ENCODE measurements at places on chromosomes 3 and 15.

DNA sequence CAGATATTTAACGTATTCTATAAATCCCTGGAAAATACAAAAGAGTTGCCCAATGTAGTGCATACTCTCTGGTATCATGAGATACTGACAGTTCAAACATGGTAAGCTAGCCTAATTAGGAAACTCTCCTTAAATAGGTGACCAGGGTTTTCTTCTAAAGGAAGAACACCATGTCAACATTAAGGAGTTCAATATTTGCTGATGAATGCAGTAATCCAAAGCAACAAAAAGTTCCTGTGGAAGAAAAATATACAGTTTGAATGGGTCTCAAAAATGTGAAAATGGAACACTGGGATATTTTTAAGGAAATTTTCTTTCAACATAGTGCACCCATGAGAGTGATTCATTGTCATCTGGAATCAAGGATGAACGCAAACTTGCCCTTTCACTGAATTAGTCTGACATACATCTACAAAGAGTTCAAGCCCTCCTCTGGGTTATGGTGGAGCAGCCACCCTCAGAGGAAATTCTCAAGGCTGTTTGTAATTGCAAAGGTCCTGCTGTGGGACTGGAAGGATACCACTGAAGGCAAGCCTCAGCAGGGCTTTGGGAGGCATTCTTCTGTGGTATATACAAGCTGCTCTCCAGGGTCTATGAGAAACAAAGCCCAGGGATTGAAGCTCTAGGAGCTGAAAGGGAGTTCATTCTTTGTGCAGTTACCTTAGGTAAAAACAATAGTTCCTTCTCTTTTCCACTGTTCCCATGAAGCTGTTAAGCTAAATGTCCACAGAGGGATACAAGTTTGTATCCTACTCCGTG lies 700.3 kb downstream of the TUSC7 start:
- no peak overlapping the region for H3K27ac ChIP-seq
- no peaks in the 10 kb centered on the region for H3K36me3 ChIP-seq
- H3K27me3 ChIP-seq, result no peaks in the 10 kb centered on the region
- H3K4me1 ChIP-seq, result no peaks in the 10 kb centered on the region

DNA sequence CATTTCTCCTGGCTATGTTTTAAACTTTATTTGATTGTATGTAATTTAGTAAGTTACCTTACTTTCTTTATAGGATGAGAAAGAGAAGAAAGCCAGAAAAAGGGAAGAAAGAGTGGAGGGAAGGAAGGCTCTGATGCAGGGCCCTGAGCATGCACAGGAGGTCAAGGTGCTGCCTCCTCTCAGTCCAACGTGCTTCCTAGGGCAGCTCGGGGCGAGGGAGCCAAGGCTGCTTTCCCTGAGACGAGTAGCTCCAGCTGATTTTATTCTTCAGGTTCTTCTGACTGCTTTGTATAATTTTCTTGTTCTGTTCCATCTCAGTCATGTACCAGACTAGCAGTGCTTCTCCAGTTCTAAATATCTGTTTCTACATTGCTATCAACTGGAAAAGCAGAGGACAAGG lies 3.4 kb downstream of the CORO2B start:
- no peak for DNase-seq
- H3K4me3 ChIP-seq, result no peak overlapping the region
- peaks cover 6% of the 10 kb centered on the region for H3K27me3 ChIP-seq
- H3K4me1 ChIP-seq, result peaks cover 65% of the 10 kb centered on the region

- no peak overlapping the region for H3K27ac ChIP-seq
- H3K36me3 ChIP-seq, result no peaks in the 10 kb centered on the region
- no peaks in the 10 kb centered on the region for H3K4me1 ChIP-seq
- H3K4me3 ChIP-seq, result no peak overlapping the region
- H3K27me3 ChIP-seq, result peaks cover 40% of the 10 kb centered on the region
- DNase-seq, result no peak
Measured at GRCh38 chr15:60612400-60613048, 133.6 kb upstream of the ICE2 start.

DNA sequence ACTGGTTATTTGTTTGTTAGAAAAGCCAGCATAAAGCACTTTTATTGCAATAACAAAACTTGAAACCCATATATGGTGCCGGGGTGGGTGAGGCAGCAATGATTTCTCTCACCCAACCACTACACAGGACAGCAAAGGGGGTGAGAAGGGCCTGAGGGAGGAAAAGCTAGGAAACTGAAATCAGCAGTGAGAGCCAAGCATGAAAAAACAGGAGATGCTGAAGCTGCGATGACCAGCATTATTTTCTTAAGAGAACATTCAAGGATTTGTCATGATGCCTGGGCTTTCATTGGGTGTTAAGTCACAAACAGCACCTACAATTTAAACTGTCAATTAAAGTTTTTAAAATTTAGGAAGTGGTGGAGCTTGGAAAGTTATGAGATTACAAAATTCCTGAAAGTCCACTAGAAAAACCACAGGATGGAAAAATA lies 11.9 kb upstream of the TM4SF4 start:
- no peak for DNase-seq
- H3K36me3 ChIP-seq, result no peaks in the 10 kb centered on the region
- no peaks in the 10 kb centered on the region for H3K4me1 ChIP-seq
- H3K27me3 ChIP-seq, result no peaks in the 10 kb centered on the region
- no peak overlapping the region for H3K27ac ChIP-seq

DNA sequence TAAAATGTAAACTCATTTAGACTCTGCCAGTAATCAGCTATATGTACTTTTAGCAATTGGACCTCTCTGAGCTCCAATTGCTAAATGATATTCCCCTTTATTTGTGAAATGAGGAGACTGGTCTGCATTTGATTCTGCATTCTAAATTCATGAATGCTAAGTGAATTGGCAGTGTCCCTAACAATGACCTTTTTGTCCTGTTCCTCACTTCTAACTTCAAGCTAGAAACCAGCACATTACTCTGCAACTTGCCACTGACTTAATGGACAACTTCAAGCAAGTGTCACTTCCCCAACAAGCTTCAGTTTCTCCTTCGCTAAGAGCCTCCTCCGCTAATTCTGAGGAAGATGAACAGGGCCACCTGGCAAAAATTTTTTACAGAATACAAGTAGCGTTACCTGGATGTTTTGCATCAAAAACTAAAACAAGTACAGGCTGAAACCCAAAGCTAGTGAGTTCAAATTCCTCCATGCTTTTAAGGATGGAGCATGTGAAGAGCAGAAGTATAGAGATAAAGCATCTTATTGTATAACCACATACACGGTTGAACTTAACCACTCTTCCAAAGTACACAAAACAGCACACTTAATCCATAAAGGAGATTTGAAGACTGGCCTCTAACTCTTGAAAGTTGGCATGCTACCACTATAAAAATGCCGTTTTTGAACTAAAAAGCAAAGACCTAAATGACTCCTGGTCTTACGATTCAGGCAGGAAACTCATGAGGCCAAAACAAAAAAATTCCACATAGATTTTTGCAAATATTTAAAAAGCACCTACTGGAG lies 207.6 kb downstream of the MAGI1 start:
- H3K27me3 ChIP-seq, result peaks cover 2% of the 10 kb centered on the region
- H3K27ac ChIP-seq, result no peak overlapping the region
- no peaks in the 10 kb centered on the region for H3K36me3 ChIP-seq
- DNase-seq, result no peak
- no peaks in the 10 kb centered on the region for H3K4me1 ChIP-seq

DNA sequence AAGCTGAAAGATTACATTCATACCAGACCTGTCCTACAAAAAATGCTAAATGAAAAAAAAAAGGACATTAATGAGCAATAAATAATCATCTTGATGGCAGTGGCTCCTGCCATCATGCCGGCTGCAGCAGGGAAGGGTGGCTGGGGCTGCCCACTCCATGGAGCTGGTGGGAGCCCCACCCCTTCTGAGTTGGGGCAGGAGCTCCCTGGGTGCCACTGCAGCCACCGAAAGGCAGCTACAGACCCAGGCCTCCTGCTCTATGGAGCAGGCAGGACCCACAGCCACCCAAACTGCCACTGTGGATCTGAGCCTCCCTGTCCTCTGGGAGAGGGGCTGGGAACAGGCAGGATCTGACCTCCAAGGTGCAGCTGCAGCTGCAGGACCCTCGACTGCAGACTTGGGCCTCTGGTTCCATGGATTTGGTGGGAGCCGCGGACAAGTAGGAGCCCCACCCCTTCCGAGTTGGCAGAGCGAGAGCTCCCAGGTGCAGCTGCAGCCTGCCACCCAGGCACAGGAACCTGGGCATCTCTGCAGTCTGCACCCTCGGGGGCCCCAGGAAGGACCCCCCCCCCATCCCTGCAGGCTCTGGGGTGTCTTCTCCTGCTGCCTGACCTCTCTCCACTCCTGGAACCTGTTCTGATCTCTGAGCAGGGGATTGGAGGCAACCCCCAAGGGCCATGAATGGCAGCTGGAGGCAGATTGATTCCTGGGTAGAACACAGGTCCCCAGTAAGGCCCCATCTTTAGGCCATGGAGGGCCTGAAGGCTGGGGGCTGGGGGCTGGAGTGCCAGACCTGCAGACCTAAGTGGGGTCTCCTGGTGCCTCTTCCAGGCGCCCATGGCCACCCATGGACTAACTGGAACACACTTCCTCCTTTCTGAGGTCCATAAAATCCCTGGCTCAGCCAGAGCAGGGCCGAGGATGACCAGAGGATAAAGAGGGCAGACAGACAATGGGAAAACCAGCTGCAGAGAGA lies 70.4 kb upstream of the TTC14 start:
- DNase-seq, result no peak
- H3K4me1 ChIP-seq, result no peaks in the 10 kb centered on the region
- no peak overlapping the region for H3K27ac ChIP-seq
- H3K36me3 ChIP-seq, result no peaks in the 10 kb centered on the region
- H3K4me3 ChIP-seq, result no peak overlapping the region

DNA sequence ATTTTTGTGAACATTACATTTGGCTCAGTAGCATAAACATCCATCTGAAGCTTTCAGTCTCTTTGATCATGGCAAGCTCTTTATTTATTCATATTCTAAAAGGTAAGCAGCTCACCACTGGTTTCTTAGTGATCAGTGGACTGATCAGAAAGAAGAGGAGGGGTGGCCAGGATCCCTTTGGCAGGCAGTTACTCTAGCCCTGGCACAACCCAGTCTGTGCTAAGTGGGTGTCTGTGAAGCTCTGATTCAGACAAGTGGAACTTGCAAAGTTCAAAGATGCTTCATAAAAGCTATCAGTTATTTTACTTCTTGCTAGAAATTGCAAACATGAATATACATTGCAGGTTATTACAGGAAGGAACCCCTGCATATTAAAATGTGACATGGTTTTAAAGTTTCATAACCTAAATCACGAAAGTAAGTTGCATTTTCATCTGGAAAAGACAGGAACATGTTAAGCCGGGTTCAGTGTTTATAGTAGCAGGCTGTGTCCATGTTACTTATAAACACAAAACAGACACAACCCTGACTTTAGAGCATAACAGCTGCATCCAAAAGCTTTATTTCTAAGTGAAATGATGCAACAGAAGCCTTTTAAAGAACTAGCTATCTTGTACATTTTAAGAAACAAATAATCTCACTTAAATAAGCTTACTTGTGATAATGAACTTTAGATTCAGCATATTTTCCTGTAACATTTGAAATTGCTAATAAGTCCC lies 785.3 kb downstream of the MCTP2 start:
- DNase-seq, result no peak
- H3K4me1 ChIP-seq, result no peaks in the 10 kb centered on the region
- no peaks in the 10 kb centered on the region for H3K27me3 ChIP-seq
- no peaks in the 10 kb centered on the region for H3K36me3 ChIP-seq
- H3K4me3 ChIP-seq, result no peak overlapping the region
- no peak overlapping the region for H3K27ac ChIP-seq

- H3K27ac ChIP-seq, result no peak overlapping the region
- peaks cover 21% of the 10 kb centered on the region for H3K4me1 ChIP-seq
- H3K4me3 ChIP-seq, result no peak overlapping the region
- DNase-seq, result no peak
Measured at GRCh38 chr15:76153241-76154197, 93.7 kb downstream of the TMEM266 start.

DNA sequence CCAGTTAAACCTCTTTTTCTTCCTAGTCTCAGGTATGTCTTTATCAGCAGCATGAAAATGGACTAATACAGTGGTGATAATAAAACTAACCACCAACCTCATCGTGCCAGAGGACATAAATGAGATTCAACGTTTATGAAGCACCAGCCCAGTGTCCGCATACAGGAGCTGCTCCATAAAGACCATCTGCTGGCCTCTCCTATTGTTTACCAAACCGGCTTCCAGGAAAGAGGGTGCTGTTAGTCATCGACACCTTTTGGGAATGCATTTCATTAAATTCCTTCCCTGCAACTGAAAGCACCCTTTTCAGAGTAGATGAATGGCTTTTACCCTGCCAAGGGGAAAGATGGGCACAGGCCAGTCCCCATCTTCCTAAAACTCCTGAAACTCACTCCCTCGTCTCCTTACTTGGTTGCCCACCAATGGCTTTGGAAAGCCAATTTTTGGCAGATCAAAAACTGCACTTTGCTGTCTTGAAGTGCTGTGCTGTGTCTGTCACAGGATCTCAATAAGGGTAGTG lies 122.1 kb downstream of the AQP9 start:
- no peaks in the 10 kb centered on the region for H3K4me1 ChIP-seq
- no peak for DNase-seq
- no peak overlapping the region for H3K27ac ChIP-seq

GRCh38 chr3:45753095-45753494 lies 43.2 kb downstream of the SLC6A20 start:
- H3K4me1 ChIP-seq, result peaks cover 6% of the 10 kb centered on the region
- H3K27me3 ChIP-seq, result no peaks in the 10 kb centered on the region
- no peak overlapping the region for H3K4me3 ChIP-seq
- H3K36me3 ChIP-seq, result peaks cover 35% of the 10 kb centered on the region
- no peak overlapping the region for H3K27ac ChIP-seq

- peaks cover 55% of the 10 kb centered on the region for H3K27me3 ChIP-seq
- DNase-seq, result no peak
- H3K36me3 ChIP-seq, result no peaks in the 10 kb centered on the region
- H3K4me3 ChIP-seq, result no peak overlapping the region
- H3K4me1 ChIP-seq, result peaks cover 2% of the 10 kb centered on the region
Measured at GRCh38 chr15:69593981-69594966, 141.7 kb downstream of the RPLP1 start.

- H3K4me3 ChIP-seq, result no peak overlapping the region
- H3K27ac ChIP-seq, result no peak overlapping the region
- DNase-seq, result no peak
- H3K27me3 ChIP-seq, result peaks cover 4% of the 10 kb centered on the region
Measured at GRCh38 chr15:71364117-71364584, 248.9 kb downstream of the THSD4 start.

- no peaks in the 10 kb centered on the region for H3K36me3 ChIP-seq
- H3K27me3 ChIP-seq, result no peaks in the 10 kb centered on the region
- DNase-seq, result no peak
- no peak overlapping the region for H3K27ac ChIP-seq
- H3K4me1 ChIP-seq, result peaks cover 19% of the 10 kb centered on the region
- no peak overlapping the region for H3K4me3 ChIP-seq
Measured at GRCh38 chr3:114214542-114215341, 22.6 kb downstream of the ZNF80 start.

DNA sequence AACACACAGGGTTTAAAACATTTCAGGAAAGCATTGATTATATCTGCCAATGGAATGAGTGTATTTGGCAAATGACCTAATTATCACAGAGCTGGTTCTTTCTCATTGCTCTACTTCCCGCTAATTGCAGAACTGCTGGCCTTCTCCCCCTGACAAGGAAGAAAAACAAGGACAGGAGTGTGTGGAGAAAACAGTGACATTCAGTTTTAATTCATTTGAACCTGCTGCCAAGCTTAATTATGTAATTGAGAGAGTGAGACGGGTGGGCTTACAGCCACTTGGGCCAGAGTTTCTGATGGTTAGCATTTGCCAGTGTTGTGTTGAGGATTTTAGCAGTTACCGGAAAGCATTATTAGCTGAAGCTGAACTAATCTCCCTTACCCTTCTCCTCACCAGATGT lies 301.4 kb downstream of the RBMS3 start:
- no peaks in the 10 kb centered on the region for H3K4me1 ChIP-seq
- no peaks in the 10 kb centered on the region for H3K36me3 ChIP-seq
- DNase-seq, result no peak
- no peak overlapping the region for H3K27ac ChIP-seq

Measured in stimulated activated naive B cell treated with anti-CD40 and anti-IgM and Interleukin-4, amounts not matched to agents 10 μg/mL and 1 μg/mL and 100 μg/mL, for 72 hours (primary cell).